ENCODE measurements at places on chromosomes 2 and 18.
A peak's percentile ranks its signal among the peaks of the same experiment; 100 is the strongest.

DNA sequence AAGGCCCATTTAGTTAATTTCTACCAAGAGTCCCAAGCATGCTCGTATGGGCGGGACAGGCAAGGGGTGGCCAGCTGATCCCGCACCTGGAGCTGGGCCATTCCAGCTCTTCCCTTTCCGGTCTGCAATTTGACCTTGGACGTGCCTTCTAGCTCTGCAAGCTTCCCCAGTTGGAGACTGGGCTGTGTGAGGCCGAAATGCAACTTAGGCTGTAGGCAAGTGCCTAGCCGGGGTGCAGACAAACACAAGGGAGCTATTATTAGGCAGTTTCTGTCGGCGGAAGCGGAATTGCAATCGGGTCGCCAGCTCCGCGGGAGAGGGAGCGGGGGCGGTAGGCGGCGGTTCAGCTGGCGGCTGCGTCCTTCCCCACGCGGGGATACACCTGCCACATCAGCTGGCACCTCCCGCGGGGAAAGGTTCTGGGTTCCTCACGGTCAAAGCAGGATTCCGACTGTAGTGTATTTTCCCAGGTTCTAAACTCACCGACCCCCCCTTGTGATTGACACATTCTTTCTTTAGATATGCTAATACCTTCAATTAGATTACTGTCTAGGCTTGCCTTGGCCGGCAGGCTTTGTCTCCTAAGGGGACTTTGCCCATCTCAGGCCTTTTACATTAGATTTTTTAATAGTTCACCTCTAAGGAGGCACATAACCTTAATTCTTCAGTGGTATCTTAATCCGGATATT, 17.1 kb upstream of the ZNF532 start:
- DNase-seq = no peak

DNA sequence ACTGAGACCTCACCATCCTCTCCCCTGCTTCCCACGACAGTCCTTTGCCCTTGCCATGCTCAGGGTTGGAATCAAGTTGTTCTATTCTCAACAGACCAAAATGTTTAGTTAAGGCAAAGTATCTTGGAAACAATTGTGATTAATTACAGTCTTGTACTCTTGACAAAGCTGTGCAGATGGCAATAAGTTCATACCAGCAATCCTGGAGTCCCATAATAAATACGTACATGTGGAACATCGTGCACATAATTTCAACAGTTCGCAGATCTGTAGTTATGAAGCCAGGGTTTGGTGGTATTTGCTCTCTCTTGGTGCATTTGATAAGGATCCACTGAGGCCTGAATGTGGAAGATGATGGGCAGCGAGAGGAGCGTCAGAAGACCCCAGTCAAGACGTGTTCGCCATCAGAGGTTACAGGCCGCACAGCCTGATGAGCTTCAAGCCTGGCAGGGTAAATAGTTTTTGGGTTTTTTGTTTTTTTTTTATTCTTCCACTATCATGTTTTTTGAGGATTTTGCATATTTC, 52.9 kb upstream of the EML6 start:
- no peak for DNase-seq

DNA sequence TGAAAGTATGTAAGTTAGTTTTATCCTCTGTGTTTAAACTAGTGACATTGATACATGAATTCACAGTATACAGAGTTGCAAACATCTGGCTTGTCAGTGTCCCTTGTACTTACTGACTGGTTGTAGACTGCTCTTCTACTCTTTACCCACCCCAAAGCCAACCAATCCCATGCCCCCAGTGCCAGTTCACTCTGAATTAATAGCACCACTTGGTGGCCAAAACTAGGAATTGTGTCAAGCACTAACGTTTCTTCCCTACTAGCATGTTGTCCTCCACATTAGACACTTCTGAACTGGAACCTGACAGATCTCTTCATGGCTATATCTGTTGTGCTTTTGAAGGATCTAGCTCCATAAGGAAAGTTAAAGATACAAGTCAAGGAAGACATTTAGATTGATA, 27.2 kb upstream of the OTX1 start:
- no peak for DNase-seq

GRCh38 chr2:8118940-8119781, 562.7 kb upstream of the ID2 start:
- no peak for DNase-seq

DNA sequence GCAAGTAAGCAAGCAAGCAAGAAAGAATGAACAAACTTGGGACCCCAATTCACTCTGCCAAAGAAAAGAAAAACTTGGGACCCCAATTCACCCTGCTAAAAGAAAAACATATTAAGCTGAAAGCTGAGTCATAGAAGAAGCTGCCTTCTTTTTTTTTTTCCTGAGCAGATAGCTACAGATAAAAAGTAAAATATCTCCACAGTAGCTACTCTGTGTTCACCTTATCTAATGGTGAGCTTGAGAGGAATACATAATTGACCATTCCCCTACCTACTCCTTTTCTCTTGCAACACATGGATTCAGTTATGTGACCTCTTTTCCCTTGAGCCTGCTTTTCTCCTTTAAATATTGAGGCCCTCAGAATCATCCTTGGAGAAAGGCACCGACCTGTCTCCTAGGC, 63.0 kb downstream of the MCFD2 start:
- DNase-seq = no peak

DNA sequence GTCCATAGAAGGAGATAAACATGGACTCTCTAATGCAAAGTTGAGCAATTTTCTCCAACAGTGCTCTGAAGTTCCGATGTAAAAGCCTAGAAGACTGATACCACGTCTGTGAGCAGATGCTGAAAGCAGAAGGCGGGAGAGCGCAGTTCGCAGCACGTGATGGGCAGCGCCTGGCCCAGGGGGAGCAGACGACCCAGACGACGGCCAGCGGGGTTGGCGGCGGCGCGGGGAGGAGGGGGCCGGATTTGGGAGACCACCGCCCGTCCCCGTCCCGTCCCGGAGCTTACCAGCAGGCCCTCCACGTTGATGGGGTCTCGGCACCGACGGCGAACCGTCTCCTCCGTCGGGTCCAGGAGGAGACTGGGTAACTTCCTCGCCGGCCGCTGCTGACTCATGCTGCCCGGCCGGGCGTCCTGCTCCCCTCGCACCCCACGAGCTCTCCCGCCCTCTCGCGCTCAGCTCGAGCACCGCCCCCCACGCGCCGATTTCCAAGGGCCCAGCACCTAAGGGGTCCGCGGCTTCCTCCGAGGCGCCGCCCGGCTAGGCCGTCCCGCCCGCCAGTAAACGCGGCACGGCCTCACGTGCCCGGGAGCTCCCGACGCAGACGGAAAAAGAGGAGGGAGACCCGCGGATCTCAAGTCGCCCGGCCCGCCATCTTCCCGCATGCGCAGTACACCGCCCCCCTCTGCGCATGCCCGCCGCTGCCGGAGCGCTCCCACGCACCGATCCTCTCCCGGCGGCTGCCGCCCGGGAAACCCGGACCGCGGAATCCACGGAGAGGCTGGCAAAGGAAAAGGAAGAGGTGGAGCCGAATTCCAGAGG, at the start of gene E2F6:
Gene E2F6 (minus strand): TSS at position 677 of the 822 bp plus-strand sequence. CDS start 282 bp downstream, at position 395.
- peak; percentile 82 for DNase-seq

GRCh38 chr2:135175177-135175576, 123.1 kb downstream of the RAB3GAP1 start:
- no peak for DNase-seq

DNA sequence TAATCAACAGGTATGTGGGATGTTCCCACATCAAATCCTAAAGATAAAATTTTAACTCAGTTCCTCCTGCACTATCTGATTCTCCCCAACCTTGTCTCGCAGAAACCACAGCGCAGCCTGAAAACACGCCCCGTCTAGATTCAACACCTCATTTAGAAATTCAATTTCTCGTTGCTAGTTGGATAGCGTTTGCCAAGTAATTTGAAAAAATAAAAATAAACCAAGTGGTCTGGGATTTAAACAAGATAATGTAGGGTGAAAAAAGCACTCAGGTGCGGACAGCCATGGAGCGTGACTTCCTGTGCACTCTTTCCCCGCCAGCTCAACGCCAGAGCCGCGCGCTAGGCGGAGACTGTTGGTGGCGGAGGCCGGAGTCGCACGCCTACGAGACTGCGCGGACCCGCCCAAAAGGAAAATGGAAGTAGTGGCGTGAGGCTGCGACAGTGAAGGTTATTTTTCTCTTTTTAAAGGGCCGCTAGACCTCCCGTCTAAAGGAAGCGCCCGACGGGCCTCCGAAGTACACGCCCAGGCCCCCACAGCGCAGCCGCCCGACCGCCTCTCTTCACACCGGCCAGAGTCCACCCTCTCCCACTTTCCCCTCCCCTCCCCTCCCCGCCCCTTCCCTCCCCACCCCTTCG, 615 bp upstream of the CCNT2 start:
- peak; percentile 79 for DNase-seq

GRCh38 chr2:207289295-207290018, 123.7 kb upstream of the KLF7 start:
- no peak for DNase-seq

- no peak for DNase-seq
Measured at GRCh38 chr2:70115646-70116442, 28.6 kb downstream of the PCBP1 start.

All from stimulated activated CD4-positive, alpha-beta T cell treated with anti-CD3 and anti-CD28 coated beads, TNF-alpha, amount 100 ng/mL, for 48 hours (primary cell).